Right renal cortex interstitium (tissue), 3 donors: ENCODE measurements at places on chromosomes 16 and 17. TPM values are rescaled to one million over a fixed set of nuclear protein-coding genes. Genes with fewer than 3 reads are reported as not detected.

DNA sequence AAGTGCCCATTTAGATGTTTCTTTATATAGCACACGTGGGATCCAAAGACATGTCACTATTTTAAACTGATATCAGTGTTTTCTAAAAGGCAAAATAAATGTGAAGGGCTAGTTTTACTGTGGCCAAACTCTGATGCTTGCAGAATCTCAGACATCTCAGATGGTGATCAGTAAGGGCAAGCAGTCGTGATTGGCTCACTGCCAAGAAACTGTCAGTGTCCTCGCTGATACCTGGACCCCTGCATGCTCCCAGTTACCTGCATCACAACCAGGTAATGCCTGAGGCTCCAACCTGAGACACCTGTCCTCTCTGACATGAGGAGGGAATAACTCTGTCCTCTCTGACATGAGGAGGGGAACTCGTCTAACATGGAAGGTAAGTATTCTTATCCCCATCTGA, 114.0 kb downstream of the SPECC1 start:
- DNase-seq = no peak

GRCh38 chr17:38449364-38449763, 21.1 kb downstream of the ARHGAP23 start:
- no peak for DNase-seq

DNA sequence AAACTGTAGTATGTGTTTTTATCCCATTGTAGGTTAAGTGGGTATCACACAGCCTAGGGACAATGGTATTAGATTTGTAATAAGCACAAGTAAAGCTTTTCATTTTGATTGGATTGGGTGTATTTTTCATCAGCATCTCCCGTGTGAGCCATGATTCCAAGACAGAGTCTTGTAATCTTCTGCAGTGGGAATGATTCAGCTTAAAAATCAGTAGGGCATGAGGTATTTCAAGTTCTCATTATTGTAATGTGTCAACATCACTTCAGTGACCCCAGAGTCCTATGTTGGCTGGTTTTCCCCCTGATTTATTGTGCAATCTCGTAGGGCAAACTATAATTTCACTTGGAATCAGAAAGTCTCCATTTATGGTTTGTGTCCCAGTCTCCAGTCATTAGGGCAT, 833.2 kb upstream of the RBFOX1 start:
- DNase-seq = no peak

GRCh38 chr17:30368912-30369720, 9.6 kb upstream of the CPD start:
- DNase-seq = no peak

- no peak for DNase-seq
These were observed 6.8 kb downstream of the LDHD start for GRCh38 chr16:75109732-75110243.

DNA sequence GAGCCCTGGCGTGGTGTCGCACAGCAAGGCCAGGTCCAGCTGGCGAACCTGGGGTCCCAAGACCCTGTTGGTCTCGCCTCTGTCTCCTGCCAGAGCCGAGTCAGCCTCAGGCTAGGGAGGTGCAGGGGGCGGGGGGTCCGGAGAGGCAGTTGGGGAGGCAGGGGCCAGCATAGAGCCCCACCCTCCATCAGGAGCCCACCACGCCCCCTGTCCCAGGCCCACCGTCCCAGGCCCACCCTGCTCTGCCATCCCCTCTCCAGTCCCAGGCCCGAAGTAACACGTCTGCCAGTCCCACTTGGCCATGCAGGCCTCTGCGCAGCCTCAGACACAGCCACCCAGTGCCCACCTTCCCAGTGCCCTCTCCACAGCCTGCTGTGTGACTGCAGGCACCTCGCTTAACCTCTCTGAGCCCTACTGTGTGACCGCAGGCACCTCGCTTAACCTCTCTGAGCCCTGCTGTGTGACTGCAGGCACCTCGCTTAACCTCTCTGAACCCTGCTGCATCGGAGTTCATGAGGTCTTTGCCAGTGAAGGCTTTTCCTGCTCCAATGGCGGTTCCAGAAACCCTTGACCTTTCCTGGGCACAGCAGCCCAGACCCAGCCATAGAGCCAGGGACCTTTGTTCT, 29.3 kb downstream of the ZNF469 start:
- DNase-seq = no peak

GRCh38 chr17:79618383-79619067, 7.7 kb upstream of the RBFOX3 start:
- no peak for DNase-seq

GRCh38 chr16:11263737-11264136, 5.4 kb downstream of the TNP2 start:
- no peak for DNase-seq

DNA sequence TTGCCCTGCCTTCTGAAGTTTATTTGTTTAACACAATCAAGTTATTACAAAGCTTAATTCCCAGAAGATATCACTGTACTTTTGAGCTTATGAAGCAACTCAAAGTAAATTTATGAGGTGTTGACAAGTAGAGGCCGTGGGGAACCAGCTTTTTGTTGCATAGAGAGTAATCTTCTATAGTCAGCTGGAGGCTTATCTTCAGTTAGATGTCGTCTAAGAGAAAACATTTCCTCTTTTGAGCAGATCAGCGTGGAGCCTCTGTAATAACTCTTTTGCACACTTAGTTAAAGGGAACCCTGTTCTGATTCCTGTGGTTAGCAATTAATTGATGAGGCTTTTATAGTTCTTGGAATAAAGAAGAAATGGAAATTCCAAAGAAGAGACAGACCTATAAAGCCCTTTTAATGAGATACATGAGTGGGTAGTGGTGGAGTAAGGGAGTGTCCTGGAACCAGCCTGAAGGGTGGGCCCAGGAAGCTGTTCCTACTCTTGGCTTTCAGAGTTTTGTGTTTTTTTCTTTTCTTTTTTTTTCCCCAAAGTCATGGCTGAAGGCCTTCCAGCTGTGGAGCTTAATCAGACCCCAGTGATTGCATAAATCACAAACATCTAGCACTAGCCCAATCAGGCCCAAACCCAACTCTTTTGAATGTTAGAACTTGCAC, 28.9 kb upstream of the MAP3K14 start:
- no peak for DNase-seq

DNA sequence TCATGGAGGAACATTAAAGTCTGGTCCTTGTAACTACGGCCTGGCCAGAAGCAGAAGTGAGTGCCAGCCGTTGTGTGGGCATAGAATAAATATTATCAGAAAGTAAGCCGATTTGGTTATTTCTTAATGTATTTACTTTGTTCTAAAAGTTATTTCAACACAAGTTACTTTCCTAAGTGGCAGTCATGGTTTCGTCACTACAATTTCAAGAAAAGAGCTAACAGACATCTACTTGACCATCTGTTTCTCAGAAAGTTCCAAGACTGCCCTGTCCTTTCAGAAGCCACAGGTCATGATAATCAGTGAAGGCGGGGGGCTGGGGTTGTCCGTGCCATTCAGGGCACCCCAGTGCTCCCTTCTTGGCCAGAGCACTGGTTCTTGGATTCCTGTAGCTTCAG, 14.9 kb upstream of the FASN start:
- DNase-seq = no peak

GRCh38 chr17:4167786-4168185, 24.8 kb downstream of the CYB5D2 start:
- DNase-seq = no peak

GRCh38 chr17:43014649-43015542, 7.3 kb downstream of the VAT1 start:
- no peak for DNase-seq

GRCh38 chr17:62800585-62800984, 7.5 kb downstream of the MARCHF10 start:
- DNase-seq = no peak

DNA sequence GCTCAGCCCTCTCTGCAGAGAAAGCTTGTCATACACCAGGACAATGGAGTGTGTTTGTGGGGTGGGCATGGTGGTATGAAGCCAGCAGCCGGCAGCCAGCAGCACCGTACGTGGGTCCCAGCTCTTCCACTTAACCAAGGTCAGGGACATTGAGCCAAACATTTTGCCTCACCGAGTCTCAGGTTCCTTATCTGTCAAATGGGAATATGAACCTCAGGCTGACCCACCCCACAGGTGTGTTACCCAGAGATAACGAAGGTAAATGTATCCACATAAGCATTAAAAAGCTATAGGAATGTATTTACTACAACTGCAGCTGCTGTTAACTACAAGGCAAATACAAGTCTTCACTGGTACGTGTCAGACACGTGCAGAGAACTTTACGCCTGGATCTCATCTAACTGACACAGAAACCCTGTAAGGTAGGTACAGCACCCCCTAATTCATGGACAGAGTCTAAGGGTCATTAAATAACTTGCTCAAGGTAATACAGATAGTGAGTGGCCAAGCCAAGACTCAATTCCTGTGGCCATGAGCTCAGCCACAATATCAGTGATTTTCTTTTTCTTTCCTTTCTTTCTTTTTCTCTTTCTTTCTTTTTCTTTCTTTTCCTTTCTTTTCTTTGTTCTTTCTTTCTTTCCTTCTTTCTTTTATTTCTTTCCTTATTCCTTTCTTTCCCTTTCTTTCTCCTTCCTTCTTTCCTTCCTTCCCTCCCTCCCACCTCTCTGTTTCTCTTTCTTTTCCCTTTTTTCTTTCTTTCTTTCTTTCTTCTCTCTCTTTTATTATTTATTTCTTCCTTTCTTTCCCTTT, 990 bp downstream of the SLC5A11 start:
- DNase-seq = no peak

DNA sequence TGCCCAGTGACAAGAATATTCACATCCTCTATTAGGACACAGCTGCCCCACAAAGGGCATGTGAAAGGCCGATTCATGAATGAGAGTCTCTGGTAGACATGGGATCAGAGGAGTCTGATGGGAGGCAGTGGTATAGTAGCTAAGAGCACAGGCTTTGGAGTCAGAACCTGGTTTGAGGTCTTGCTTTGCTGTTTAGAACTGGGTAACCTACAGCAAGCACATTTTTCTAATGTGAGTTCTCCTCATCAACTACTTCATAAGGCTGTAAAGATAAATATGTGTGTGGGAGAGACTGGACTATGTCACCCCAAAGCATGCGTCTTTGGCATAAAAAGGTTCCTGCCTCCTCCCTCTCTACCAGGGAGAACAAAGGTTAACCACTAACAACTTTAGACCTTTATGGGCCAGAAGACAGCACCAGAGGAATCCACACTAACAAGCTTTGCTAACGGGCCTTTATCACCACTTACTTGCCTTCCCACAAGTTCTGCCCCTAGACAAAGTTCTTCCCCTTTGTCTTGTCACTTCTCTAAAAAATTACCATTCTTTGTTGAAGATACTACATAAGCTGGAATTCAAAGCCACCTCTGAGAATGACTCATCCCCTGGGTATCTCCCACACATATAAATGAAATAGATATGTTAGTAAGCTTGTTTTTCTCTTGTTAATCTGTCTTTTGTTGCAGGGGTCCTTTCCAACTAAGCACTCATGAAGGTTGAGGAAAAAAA, 21.1 kb downstream of the CDR2 start:
- no peak for DNase-seq

DNA sequence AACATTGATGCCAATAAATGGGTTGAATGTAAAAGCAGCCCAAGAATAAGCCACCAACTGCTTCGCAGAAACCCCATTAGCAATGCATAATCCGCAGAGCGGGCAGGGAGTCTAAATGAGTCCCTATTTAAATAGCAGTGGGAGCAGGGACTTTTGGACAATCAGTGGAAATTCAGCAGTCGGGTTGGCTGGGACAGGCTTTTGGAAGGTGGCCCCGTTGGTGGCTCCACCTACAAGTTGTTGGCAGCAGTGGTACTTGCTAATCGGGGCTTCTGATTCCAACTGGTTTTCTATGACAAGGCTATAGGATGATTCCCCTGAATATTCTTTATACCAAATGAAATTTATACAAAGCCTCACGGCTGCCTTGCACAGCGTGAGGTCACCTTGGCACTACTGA, 86.3 kb downstream of the WDR59 start:
- DNase-seq = no peak

GRCh38 chr16:2233872-2234812, 2.1 kb upstream of the DNASE1L2 start:
- no peak for DNase-seq

- DNase-seq = no peak
These were observed 22.6 kb upstream of the SPATA32 start for GRCh38 chr17:45284176-45285140.

- DNase-seq = no peak
These were observed 241.9 kb downstream of the SLC39A11 start for GRCh38 chr17:72850410-72851118.

DNA sequence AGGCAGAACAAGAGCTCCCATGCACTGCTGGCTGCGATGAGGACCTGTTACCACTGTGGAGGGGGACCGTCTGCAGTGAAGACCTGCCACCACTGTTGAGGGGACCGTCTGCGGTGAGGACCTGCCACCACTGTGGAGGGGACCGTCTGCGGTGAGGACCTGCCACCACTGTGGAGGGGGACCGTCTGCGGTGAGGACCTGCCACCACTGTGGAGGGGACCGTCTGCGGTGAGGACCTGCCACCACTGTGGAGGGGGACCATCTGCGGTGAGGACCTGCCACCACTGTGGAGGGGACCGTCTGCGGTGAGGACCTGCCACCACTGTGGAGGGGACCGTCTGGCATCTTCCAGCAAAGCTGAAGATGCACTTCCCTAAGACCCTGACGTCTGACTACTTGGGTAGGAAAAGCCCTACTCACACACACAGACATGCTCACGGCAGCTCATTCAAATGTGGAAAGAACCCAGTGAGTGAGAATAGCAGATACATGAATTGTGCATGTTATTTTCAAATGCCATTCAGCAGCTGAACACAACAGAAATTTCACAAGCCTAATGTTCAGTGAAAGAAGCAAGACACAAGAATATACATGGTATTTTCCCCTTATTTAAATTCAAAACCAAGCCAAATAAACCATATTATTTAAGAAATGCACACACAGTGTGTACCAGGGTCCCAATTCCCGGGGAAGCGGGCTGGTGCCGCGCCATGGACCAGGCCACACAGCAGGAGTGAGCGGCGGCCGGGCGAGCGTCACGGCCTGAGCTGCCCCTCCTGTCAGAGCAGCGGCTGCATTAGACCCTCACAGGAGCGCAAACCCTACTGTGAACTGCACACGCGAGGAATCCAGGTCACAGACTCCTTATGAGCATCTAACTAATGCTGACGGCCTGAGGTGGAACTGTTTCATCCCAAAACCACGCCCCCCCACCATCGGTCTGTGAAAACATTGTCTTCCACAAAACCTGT, 64.2 kb upstream of the METRNL start:
- DNase-seq = no peak

GRCh38 chr16:67137605-67138004, 13.2 kb downstream of the B3GNT9 start:
- DNase-seq = no peak

DNA sequence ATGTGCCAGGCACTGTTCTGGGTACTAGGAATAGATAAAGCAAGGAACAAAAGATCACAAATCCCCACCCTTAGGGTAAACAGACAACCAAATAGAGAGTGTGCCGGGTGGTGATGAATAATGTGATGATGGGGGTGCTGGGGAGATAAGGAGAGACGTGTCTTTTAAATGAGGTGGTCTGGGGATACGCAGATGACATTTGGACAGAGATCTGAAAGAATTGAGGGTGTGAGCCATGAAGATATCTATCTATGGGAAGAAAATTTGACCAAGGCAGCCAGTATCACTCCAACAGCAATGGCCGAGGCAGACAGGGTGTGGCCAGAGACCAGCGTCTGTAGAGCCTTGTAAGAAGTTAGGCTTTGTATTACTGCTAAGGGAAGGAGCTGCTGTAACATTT, 165.3 kb downstream of the MRTFB start:
- no peak for DNase-seq

- DNase-seq = no peak
These were observed 10.2 kb downstream of the CBX4 start for GRCh38 chr17:79829004-79829403.

PRM1 gene
- not detected for polyA plus RNA-seq

CES4A gene
- 6.7 TPM for polyA plus RNA-seq

CD300H gene
- polyA plus RNA-seq = 0.57 TPM

CRAMP1 gene
- polyA plus RNA-seq = 16.4 TPM

NPIPB6 gene
- polyA plus RNA-seq = 0.44 TPM

TSNAXIP1 gene
- 6.2 TPM for polyA plus RNA-seq
